ENCODE measurements at places on chromosomes 2 and 18. TPM values are rescaled to one million over a fixed set of nuclear protein-coding genes. Genes with fewer than 3 reads are reported as not detected.

DNA sequence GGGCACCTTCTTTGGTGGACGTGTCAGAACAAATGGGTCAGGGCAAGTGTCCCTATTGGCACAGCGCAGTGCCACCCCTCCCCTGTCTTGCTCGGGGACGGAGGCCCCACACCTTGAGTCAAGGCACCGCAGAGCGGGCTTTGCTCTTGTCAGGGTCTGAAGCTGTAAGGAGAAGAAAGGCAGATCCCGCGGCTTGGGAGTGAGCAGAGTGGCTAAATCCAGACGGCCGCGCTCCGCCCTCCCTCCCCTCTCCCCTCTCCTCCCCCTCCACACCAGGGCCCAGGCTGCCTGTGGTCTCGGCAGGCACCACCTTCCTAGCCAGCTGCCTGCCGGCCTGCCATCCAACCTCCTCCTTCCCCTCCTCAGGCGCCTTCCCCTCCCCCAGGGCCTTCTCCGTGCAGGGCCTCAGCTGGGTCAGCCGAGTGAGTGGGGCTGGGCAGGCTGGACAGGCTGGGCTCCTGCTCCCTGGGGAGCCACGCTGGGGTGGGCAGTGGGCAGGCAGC is 25.8 kb downstream of the SPEG start:
- DNase-seq, result peak; percentile 62

DNA sequence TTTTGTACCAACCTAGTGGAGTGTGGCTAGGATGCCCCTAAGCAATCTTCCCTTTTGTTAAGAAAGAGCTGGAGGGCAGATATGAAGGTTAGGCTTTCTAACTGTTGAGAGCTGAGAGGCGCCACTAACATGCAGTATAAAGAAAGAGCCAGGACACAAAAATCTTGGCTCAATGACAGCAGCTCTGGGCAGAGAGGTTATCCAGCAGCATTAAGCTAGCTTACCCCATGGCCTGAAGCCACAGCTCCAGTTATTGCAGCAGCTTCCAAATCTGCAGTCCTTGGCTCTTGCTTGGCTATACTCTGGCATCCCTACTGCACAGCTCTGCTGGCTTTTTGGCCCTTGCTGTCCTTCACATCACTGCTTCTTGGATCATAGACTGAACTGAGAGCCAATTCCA is 213.4 kb downstream of the GPD2 start:
- DNase-seq, result no peak

RAB27B gene
- total RNA-seq, result 1.3 TPM

GRCh38 chr2:238128061-238128440 is 10.4 kb upstream of the KLHL30 start:
- DNase-seq, result no peak

GRCh38 chr2:217429981-217430500 is 570.2 kb upstream of the TNP1 start:
- DNase-seq, result no peak

ANKRD30B gene
- total RNA-seq, result not detected

GRCh38 chr2:109486711-109487535 is 126.8 kb downstream of the SEPTIN10 start:
- DNase-seq, result no peak

DNA sequence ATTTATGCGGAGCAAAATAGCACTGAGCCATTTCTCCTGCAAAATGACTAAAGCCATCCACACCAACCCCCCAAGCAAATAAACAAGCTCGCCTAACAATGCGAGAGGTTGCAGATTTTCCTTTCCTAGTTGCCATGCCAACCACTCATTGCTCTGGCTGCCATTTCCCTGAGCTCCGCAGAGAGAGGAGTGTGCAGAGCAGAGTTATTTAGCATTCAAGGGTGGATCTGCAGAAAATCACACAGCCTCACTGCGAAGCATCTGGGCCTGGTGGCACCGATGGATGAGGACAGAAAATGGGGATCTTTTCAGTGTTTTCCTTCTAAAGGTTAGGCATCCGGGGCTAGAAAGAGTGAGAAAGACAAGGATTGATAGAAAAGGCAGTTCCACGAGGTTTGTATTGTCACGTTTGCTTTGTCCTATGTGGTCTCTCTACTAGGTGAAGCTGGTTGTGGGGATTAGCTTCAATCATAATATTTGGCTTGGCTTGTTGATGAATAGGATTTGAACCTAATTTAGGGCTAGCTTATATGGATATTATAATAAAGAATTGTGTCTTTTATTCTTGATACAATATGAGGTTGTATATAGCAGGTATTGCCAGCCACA is 110.2 kb upstream of the UNC80 start:
- DNase-seq, result no peak

- no peak for DNase-seq
Observed at GRCh38 chr18:70370762-70371733, 82.2 kb downstream of the SOCS6 start.

PLGLB2 gene
- total RNA-seq, result 7.4 TPM

- no peak for DNase-seq
Observed at GRCh38 chr2:97764559-97765263, 51.3 kb downstream of the ZAP70 start.

GRCh38 chr18:33870059-33870458 is 292.0 kb downstream of the ASXL3 start:
- DNase-seq, result no peak

PRKAG3 gene
- total RNA-seq, result 2.9 TPM

GRCh38 chr18:44779753-44780292 is 99.1 kb downstream of the SETBP1 start:
- DNase-seq, result no peak

DNA sequence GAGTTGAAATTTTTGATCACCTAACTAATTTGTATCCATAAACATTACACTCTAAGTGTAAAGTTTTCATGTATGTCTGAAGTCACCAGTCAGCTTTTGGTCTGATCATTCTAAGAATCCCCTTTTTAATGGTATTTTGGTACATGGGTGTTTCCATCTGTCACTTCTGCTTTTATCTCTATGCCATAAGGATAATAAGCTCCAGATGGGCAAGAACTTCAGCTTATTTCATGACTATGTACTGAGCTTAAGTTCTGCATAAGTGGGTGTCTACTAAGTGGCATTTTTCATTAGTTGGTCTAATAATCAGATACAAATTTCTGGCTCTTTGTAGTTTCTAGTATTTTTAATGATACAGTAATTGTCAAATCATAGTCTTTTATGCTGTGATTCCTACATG is 20.4 kb downstream of the UBXN4 start:
- no peak for DNase-seq

DNA sequence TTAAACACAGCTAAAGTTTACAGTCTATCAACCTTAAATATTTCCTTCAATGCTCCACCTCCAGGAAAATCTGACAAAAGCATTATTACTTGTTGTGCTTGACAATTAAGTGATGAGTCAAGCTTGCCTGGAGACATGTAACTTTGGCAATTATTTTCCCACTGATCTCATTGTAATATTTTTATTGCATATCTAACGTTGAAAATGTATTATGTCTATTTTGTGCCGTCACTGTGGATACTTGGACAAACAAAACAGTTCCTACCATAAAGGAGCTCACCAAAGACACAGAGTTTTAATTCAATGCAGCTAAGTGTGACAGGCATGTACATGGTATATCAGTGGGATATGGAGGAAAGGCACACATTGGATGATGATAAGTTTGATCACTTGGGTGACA is 24.7 kb downstream of the RNF103 start:
- DNase-seq, result no peak

DNA sequence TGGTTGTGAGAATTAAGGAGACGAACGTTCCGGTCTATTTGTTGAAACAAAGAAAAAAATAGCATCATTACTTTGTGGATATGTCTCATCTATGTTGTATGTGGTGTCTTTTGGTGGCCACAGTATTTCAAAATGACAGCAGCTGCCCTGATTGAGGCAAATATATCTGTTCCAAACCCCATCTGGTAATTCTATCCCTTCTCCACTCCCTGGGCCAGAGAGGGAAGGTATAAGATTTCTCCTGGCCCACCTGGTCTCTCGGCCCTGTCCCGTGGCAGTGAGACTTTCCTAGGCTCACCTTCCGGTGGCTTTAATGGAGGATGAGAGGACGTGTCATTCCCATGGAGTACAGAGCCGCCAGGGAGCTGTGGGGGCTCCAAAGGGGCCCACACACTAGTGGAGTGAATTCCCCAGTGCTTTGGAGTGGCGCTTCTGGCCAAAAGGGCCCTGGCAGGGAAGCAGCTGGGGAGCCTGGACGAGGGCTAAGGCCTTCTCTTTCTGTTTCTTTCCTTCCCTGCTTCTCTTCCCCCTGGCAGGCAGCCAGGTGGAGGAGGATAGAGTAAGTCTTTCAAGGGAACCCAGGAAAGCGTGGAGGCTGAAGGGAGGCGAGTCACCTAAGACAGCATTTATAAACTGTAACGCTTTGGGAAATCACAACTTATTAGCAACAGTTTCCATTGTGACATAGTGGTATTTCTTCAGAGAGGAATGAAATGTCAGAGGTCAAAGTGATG is 5.6 kb downstream of the FOSL2 start:
- no peak for DNase-seq

DSG1 gene
- total RNA-seq, result 0.09 TPM

- no peak for DNase-seq
Observed at GRCh38 chr2:95262896-95263542, 11.2 kb upstream of the PROM2 start.

DNA sequence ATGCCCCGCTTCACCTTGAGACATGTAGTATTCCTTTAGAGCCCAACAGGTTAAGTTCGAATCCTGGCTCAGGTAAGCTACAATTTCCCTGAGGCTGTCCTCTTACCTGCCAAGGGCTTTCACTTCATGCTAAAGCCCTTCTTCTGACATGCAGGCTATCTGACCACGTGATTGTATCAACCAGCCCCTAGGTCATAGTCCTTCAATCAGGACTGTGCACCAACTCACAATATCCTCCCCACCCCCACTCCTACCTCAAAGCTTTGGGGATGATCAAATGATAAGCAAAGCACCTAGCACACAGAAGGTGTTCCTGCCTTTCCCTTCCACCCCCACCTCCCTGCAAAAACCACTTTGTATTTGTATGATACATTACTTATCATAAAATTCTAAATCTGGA is 78.9 kb downstream of the AAK1 start:
- DNase-seq, result no peak
